ENCODE measurements at places on chromosomes 3 and 15. TPM values are rescaled to one million over a fixed set of nuclear protein-coding genes. Genes with fewer than 3 reads are reported as not detected.

Gene SEC61A1
- polyA plus RNA-seq, result 543 TPM

Gene LRRC2
- polyA plus RNA-seq, result 4.2 TPM

Gene GXYLT2
- polyA plus RNA-seq, result 42.5 TPM

Gene CNTN3
- polyA plus RNA-seq, result 4.4 TPM

Gene CASR
- not detected for polyA plus RNA-seq

Gene FGD5
- not detected for polyA plus RNA-seq

GRCh38 chr3:190505381-190506003 lies 8.4 kb upstream of the IL1RAP start:
- no peak for DNase-seq

DNA sequence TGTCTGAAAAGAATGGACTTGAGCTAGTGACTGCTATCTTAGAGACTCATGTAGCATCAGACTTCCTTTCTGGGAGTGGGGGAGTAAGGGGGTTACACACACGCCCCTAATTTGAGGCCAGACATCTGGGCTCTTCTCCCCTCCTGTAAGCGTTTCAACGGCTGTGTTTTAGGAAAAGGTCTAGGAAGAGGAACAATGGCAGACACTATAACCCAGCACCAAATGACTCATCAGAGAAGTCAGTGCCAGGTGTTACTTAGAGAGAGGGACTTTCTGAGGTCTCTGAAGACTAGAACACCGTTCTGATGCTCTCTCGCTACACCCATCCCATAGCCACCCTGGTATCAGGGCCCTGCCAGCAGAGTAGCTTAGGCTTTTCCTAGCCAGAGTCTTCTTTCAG lies 65.5 kb downstream of the SSUH2 start:
- DNase-seq, result no peak

DNA sequence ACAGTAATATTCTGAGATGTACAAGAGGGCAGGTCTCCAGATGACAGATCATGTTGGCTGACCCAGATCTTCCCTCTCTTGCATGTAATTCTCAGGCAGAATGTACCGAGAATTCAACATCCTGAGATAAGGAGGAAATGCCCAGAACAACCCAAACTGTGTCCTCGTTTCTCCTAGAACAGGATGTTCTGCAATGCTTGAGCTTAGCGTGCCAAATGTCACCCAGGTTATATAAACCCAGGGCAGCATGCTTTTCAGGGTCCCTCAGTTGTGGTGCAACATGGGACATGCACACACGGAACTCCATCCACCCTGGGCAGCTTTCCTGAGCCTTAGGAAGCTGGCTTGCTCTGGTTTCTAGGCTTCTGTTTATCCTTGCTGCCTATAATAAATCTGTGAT lies 102.1 kb upstream of the CMC1 start:
- no peak for DNase-seq

- DNase-seq, result no peak
Measured at GRCh38 chr3:462851-463250, 266.3 kb downstream of the CHL1 start.

DNA sequence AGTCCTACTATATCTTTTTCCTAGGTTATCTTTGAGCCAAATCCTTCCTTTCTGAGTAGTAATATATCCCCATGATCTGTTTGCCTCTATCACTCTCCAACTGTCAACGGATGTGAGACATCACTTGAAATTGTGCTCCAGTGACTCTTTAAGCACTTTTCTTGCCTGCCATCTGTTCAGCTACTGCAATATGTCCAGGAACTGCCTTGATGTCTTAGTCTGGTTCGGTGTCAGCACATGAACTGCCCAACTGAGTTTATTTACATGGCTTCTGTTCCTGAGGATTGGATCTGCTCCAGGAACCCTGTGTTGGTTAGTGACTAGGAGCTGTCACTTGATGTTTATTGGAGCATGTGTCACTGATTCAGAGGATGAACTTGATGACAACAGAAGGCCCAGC lies 116.5 kb downstream of the SLC9A9 start:
- DNase-seq, result no peak

DNA sequence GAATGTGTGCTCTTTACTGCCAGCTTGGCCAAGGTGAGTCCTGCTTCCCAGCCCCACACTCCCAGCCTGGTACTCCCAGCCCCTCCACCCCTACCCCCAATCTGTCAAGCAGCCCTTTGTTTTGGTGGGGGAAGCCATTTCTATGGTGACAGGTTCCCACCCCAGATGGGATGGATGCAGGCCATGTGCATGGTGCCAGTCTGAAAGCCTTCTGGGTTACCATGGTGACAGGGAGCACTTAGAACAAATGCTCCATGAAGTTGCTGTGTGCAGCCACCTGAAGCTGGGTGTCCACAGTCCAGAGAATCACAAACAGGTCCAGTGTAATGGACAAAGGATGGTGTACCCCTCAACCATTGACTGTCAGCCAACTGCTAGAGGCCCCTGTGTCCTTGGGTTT lies 19.1 kb upstream of the VILL start:
- no peak for DNase-seq

Measured in AG04450 (cell line).